ENCODE measurements at places on chromosomes 4 and X.

- DNase-seq: no peak
Observed at GRCh38 chr4:8179074-8179473, 20.0 kb upstream of the SH3TC1 start.

GRCh38 chr4:51830156-51830720 lies 12.7 kb upstream of the DCUN1D4 start:
- DNase-seq: no peak

DNA sequence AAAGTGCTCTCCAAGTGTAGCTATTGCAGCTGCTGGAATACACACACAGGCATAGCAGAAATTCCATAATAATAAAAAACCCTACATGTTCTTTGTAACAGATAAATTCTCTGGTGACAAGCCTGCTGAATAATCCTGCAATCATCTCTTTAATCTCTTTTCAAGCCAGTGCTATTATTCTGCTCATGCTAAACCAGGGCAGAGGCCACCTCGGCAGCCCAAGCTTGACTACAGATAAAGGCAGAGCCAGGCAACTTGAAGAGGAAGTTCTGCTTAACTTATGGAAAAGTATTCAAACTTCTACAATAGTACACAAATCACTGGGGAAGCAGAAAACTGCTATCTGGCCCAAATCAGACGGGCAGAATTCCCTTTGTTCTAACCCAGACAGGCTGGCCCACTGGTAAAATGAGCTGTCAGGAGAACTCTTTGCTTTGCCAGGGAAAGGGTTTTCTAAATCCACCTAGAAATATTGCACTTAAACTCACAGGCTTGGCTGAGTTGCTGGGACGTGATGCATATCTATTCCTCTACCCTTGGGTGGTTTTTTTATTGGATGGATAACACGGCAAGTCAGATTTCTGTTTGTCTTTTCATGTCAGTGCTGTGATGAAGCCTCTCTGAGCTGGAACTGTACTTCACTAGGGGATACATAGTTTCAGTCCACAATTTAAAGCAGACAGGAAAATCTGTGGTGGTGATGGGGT lies 70.5 kb downstream of the GATB start:
- peak; percentile 62 for DNase-seq

- no peak for DNase-seq
Observed at GRCh38 chr4:15784959-15785634, 7.0 kb downstream of the CD38 start.

DNA sequence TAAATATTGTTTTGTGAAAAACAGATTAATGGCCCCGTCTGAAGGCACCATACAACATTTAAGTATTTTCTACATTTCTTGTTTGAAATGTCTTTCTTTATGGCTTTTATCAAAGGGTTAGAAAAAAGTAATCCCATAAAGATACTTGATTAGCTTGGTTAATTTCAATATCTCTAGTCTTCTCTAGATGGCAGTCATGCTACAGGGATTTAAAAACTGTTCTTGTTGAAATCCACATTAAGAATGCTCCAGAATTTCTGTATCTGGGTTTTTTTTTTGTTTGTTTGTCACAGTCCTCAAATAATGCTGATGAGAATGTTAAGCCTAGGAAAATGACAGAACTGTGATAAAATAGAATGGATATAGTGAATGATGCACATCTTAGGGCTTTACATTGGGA lies 109.0 kb upstream of the AADAT start:
- DNase-seq: no peak

DNA sequence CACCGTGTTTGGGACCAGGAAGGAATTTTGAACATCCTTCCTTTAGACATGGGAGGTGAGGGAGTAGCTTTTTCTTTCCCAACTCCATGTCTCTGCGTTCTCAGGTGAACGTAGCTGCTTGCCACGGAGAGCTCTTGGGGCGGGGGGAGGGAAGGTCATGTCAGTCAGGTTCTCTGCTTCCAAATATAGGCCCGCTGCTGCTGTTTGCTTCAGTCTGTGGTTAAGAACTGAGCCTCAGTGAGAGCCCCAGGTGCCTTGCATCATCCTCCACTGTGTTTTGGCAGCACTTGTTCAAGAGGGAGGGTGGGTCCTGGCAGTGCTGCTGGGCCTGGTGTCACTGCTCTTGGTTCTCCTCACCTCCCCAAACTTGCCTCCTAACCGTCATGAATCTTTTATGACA lies 46.5 kb downstream of the HADH start:
- no peak for DNase-seq

GRCh38 chr4:105280338-105281123 lies 133.9 kb downstream of the TET2 start:
- peak; percentile 77 for DNase-seq

DNA sequence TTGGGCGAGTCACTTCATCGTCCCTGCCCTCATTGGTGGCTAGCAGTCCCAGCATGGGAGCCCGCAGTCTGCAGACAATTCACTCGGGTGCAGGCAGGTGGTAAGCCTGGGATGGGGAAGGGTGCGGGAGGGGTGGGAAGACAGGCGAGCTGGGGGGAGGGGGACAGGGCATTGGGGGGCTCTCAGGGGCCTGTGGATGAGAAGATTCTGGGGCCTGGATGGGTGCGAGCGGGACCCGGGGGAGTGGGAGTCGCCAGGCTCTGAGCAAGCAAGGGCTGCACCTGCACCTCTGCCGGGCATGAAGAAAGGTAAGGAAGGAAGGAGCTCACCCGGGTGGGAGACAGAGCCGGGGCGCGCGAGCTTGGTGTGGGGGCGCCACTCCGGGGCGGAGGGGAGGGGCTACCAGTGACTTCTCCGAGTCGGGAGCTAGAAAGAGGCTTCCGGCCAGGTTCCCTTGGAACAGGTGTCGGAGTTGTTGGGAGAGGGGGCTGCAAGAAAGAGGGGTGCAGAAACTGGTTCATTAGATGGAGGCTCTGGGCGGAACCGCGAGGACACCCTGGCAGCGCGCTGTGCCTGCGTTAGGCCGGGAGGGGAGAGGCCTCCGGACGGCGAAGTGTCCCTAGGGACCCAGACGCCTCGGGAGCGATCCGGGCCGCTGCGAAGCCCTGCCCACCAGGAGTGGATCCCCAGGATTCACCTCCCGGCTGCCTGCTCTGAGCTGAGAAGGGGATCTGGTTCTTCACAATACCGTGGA lies 103.4 kb upstream of the PDLIM3 start:
- peak; percentile 20 for DNase-seq

GRCh38 chrX:102345916-102346315 lies 93.9 kb downstream of the NXF2B start:
- DNase-seq: peak; percentile 20
